Left forelimb (tissue), 1 donor: ENCODE measurements at places on chromosomes 1 and 21.

GRCh38 chr1:155648207-155649147 is 38.5 kb downstream of the MSTO1 start:
- DNase-seq: no peak

GRCh38 chr1:218426343-218426657 is 81.2 kb downstream of the TGFB2 start:
- DNase-seq: no peak

GRCh38 chr1:15100880-15101760 is 52.4 kb upstream of the TMEM51 start:
- no peak for DNase-seq

GRCh38 chr1:1554550-1554925 is 14.1 kb upstream of the TMEM240 start:
- DNase-seq: no peak

- DNase-seq: no peak
Observed at GRCh38 chr1:94025383-94026340, 95.3 kb downstream of the ABCA4 start.

- DNase-seq: no peak
Observed at GRCh38 chr1:160092366-160093068, 5.9 kb downstream of the IGSF8 start.
